ENCODE measurements at places on chromosomes 5 and 9. TPM values are rescaled to one million over a fixed set of nuclear protein-coding genes. Genes with fewer than 3 reads are reported as not detected.

DNA sequence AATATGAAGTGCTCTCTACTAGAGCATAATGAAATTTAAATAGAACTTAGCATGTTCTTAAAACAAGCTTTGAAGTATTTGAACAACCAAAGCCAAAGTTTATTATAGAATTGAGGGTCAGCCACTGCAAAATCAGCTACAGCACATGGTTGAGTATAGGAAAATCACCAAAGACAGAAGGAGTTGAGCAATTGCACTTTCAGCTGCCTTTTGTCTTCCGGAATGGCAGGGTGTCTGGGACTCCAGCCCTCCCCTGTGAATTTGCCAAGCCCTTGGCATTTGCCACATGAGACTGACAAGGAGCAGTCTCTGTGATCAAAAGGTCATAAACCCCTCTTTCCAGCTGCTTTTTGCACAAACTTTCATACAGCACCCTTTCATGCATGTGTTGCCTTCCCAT lies 8.5 kb upstream of the LURAP1L start:
- H3K4me3 ChIP-seq, result no peak overlapping the region
- no peaks in the 10 kb centered on the region for H3K27me3 ChIP-seq
- H3K4me1 ChIP-seq, result no peaks in the 10 kb centered on the region

- no peak overlapping the region for H3K4me3 ChIP-seq
- H3K36me3 ChIP-seq, result no peaks in the 10 kb centered on the region
- H3K27me3 ChIP-seq, result no peaks in the 10 kb centered on the region
- no peak for DNase-seq
Observed at GRCh38 chr5:108814551-108814950, 66.9 kb downstream of the FER start.

DNA sequence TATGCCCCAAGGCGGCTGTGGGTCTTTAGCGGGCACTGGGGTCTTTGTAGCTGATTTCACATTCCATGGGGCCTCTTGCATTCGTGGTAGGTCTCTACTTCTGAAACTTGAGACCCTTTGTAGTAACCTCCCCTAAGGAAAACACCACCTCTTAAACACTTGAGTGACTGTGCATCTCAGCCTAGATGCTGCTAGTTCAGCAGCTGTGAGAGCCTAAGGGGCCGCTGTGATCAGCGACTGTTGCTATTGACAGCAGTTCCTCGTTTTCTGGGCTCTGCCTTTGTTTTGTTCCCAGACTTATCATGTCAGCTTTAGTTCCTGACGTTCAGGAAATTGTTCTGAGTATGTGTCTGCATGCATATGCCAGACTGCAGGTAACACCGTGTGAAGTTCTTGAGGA lies 171.2 kb downstream of the HSPA4 start:
- H3K4me3 ChIP-seq, result no peak overlapping the region
- H3K4me1 ChIP-seq, result no peaks in the 10 kb centered on the region
- no peak overlapping the region for H3K27ac ChIP-seq
- DNase-seq, result no peak
- H3K36me3 ChIP-seq, result no peaks in the 10 kb centered on the region

GRCh38 chr5:149166591-149167100 lies 25.4 kb downstream of the ABLIM3 start:
- H3K36me3 ChIP-seq, result no peaks in the 10 kb centered on the region
- peaks cover 26% of the 10 kb centered on the region for H3K4me1 ChIP-seq
- no peak overlapping the region for H3K4me3 ChIP-seq
- no peak for DNase-seq

DNA sequence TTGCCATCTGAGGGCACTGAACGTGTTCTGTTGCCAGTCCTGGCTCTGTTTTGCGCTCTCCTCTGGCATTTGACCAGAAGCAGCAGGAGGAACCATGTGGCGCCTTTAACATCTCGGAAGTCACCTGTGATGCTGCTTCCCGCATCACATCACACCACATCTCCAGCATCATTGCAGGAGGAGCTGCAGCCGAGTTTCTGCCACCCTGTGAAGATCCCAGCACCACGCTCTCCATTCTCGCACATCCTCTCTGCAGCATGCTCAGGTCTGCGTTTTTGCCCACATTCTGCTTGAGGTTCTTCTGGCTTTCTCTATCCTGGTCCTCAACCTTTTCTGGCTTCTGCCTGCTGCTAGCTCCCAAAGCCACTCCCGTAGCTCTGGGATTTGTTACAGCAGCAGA lies 11.0 kb upstream of the IRX4 start:
- DNase-seq, result no peak
- no peaks in the 10 kb centered on the region for H3K4me1 ChIP-seq
- no peak overlapping the region for H3K4me3 ChIP-seq
- no peaks in the 10 kb centered on the region for H3K36me3 ChIP-seq
- peaks cover 12% of the 10 kb centered on the region for H3K27me3 ChIP-seq

DNA sequence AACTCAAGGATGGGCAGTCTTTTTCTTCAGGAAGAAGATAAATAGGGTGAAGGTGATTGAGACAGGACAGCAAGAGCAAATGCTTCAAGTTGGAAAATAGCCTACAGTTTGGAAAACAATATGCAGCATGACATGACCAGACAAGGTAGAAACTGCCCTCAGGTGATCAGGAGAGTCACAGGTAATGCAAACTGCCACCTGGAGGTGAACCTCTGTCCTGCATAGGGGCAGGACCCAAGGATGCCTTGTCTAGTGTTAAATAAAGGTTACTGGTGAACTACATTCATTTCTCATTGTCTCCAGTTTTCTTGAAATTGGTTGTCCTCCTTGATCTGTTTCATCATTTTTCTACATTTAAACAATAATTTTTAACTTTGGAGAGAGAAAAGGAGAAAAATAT lies 232.1 kb downstream of the SEMA5A start:
- H3K27me3 ChIP-seq, result no peaks in the 10 kb centered on the region
- H3K4me1 ChIP-seq, result no peaks in the 10 kb centered on the region
- H3K36me3 ChIP-seq, result peaks cover 13% of the 10 kb centered on the region

GRCh38 chr9:84947412-84947972 lies 278.0 kb downstream of the NTRK2 start:
- no peaks in the 10 kb centered on the region for H3K36me3 ChIP-seq
- H3K4me3 ChIP-seq, result no peak overlapping the region
- DNase-seq, result no peak

DNA sequence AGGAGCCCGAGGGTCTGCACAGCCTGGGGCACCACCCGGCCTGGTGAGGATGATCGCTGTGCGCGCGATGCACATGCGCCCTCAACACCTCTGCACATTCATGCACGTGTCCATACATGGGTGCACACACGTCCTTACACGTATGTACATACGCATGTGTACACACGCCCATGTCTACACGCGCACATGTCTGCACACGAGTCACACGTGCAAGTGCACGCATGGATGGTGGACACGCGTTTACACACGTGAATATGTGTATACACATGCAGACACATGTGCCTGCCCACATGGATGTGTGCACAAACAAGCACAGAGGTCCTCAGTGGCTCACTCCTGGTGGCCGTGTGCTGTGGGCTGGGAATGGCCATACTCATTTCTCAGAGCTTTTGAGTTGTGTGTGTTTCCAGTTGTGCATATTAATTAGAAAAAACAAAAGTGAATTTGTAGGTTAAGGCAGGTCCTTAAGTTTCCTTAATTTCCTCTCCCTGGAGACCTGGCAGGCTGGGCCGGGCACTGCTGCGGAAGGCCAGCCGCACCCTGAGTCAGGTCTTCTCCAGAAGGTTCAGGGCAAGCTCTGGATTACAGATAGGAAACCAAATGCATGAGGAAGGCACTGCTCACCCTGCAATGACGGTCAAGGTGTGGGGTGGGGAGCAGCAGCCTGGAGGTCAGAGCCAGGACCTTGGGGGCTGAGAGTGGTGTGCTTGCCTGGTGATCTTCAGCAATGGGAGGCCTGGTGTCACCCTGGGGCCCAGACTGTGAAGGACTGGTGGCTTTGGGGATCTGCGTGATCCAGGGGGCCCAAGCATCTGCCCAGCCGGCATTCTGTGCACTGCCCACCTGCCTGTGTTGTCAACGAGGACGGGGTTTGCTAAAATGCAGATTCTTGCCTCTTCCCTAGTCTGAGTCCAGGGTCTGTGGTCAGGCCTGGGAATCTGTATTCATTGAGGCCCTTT lies 1.3 kb upstream of the RNU6ATAC start:
- H3K4me3 ChIP-seq, result no peak overlapping the region
- H3K27ac ChIP-seq, result no peak overlapping the region
- DNase-seq, result peak; percentile 75
- peaks cover 14% of the 10 kb centered on the region for H3K4me1 ChIP-seq
- H3K27me3 ChIP-seq, result no peaks in the 10 kb centered on the region

DNA sequence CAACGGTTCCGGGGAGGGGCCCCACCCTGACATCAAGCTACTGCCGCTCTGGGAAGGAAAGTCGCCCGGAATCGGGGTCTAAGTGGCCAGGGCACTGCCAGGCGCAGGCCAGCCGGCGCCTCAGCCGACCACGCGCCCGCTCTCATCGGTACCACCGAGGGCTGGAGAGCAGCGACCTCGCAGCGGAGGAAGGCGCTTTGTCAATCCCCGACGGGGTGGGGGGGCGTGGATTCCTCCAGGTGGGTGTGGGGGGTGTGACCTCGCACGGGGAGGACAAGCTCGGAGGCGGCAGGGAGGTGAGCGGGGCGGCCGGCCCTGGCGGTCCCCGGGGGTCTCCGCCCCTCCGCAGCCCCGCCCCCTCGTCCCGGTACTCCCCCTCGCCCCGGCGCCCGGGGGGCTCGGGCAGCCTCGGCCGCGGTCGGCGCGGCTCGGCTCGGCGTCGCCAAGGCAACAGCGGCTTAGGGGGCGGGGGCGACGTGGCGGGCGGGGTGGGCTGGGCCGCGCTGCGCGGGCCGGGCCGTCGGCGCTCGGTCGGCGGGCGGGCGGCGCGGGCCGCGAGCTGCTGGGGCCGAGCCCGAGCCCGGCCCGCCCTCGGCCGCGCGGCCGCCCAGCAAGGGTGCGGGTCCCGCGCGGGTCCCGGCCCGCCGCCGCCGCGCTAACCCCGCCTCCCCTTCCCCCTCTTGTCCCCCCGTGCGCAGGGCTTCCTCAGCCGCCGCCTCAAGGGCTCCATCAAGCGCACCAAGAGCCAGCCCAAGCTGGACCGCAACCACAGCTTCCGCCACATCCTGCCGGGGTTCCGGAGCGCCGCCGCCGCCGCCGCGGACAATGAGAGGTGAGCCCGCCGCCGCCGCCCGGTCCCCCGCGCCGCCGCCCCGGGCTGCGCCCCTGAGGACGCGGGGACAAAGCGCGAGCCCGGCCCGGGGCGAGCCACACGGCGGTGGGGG lies 47.5 kb downstream of the DAB2IP start:
- H3K4me1 ChIP-seq, result no peaks in the 10 kb centered on the region
- H3K27ac ChIP-seq, result no peak overlapping the region
- no peaks in the 10 kb centered on the region for H3K36me3 ChIP-seq

- H3K4me1 ChIP-seq, result peaks cover 11% of the 10 kb centered on the region
- no peak overlapping the region for H3K4me3 ChIP-seq
- H3K27ac ChIP-seq, result no peak overlapping the region
- peak; percentile 59 for DNase-seq
- no peaks in the 10 kb centered on the region for H3K27me3 ChIP-seq
Observed at GRCh38 chr5:130109152-130109551, 204.9 kb downstream of the CHSY3 start.

- no peak for DNase-seq
Observed at GRCh38 chr5:147859962-147860640, 18.4 kb upstream of the SCGB3A2 start.

DNA sequence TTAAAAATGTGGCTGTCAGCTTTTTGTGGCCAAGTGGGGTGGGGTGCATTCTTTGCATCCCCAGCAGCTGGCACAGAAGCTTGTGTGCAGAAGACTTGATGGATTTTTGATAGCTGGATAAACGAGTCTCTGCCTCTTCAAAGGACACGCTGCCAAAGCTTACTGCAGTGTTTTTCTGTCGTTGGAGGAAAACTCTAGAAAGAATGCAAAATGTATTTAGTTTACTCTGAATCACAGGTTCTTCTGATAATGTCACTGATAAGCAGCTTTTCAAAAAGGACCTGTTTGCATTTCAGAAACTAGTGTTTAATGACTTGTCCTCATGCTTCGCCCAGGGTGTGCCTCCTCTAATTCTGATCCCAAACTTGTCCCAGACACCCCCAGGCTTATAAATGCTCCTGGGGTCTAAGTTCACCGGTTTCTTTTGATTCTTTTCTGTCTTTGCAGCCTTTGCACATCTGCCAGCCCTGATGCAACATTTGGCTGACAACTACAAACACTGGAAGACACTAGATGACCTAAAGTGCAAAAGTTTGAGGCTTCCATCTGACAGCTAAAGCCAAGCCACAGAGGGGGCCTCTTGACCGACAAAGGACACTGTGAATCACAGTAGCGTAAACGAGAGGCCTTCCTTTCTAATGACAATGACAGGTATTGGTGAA lies 66.0 kb downstream of the WDR41 start:
- H3K27me3 ChIP-seq, result no peaks in the 10 kb centered on the region
- peak overlapping the region; percentile 4 for H3K27ac ChIP-seq
- no peak overlapping the region for H3K4me3 ChIP-seq
- H3K36me3 ChIP-seq, result peaks cover 10% of the 10 kb centered on the region

DNA sequence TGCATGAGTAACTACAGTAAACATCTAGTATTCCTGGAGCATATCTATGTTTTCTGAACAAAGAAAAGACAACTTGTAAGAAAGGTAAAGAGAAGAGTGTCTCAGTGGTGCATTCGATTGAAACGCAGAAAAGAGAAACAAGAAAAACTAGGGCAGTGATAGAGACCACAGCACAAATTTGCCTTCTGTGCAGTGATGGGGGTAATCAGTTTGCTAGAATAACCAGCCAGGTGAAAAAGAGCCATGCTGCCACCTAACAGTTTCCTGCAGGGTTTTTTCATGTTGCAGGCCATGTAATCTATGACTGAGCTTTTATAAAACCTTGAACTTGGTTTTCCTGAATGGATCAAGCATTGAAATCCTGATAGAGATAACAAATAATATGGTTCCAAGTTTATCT lies 198.4 kb upstream of the MEF2C start:
- H3K27ac ChIP-seq, result no peak overlapping the region
- H3K36me3 ChIP-seq, result no peaks in the 10 kb centered on the region
- H3K27me3 ChIP-seq, result no peaks in the 10 kb centered on the region
- H3K4me3 ChIP-seq, result no peak overlapping the region

DNA sequence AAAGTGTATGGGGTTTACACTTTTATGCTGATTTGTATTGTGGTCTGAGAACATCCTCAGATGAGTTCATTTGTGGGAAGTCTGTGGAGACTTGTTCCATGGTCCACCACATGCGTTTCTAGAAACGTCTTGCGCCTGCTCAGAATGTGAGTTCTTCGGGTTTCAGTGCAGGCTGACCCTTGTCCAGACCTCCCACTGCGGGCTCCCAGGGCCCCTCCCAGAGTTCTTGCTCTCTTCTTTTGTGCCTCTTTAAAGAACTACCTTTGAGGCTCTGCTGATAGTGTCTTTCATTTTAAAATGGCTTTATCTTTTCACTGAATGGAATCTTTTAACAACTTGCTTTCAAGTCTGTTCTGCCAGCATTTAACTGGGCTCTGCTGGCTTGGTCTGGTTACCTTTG lies 17.6 kb downstream of the NDUFS6 start:
- DNase-seq, result no peak
- no peak overlapping the region for H3K4me3 ChIP-seq
- no peaks in the 10 kb centered on the region for H3K4me1 ChIP-seq
- no peak overlapping the region for H3K27ac ChIP-seq

PPP6C gene
- total RNA-seq, result 23.5 TPM

RELL2 gene
- 3.8 TPM for total RNA-seq

TAF11L7 gene
- total RNA-seq, result not detected

CDO1 gene
- 0.89 TPM for total RNA-seq

PTGDS gene
- not detected for total RNA-seq

EIF4E1B gene
- total RNA-seq, result not detected

ACTBL2 gene
- total RNA-seq, result 0.11 TPM

TEX48 gene
- not detected for total RNA-seq

EQTN gene
- not detected for total RNA-seq

CCDC180 gene
- total RNA-seq, result 0.11 TPM

ABLIM3 gene
- total RNA-seq, result 5.6 TPM

FREM1 gene
- total RNA-seq, result 0.11 TPM

IFNA5 gene
- not detected for total RNA-seq

RIMOC1 gene
- 20.4 TPM for total RNA-seq

KCNMB1 gene
- not detected for total RNA-seq

Measured in GM23248 (cell line).